ENCODE measurements at places on chromosomes 12 and 14.
A peak's percentile ranks its signal among the peaks of the same experiment; 100 is the strongest.

DNA sequence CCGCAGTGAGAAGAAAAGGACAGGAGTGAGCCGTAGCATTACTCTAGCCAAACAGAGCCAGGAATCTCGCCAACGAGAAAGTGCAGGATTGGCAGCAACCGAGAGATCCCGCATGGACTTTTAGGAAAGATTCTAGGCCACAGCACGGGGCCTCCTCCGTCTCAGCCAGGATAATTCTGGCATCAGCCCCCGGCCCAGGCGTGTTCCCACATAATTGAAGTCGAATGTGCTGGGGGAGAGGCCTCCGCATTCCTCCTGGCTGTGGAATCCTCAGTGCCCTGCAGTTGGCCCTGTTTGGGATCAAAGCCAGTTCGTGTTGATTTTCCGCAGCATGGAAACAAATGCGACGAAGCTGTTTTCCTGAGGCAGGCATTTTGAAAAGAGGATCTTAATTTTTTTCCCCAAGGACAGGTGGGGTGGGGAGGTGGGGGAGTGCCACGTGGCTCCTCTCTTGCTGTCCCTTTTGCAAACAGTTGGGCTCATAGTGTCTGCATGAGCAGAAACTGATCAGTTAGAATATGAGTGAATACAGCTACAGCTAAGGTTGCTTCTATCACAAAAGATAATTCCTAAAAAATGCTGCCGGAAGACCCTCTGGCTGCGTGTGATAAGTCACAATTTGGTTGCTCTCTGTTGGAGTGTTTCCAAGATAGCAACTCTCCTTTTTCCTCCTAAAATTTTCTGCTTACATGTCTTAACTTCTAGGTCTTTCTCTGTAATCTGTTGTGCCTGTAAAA, 37.3 kb upstream of the ATXN2 start:
- DNase-seq = peak; percentile 52

DNA sequence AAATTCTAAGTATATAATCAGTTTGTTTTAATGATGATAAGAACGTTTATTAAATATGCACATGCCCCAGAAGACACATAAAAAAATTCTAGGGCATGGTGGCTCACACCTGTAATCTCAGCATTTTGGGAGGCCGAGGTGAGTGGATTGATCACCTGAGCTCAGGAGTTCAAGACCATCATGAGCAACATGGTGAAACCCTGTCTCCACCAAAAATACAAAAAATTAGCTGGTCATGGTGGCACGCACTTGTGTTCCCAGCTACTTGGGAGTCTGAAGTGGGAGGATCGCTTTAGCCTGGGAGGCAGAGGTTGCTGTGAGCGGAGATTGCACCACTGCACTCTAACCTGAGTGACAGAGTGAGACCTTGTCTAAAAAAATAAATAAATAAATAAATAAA, 4.0 kb downstream of the CD69 start:
- no peak for DNase-seq

GRCh38 chr14:71933001-71933587, 865 bp downstream of the RGS6 start:
- no peak for DNase-seq

DNA sequence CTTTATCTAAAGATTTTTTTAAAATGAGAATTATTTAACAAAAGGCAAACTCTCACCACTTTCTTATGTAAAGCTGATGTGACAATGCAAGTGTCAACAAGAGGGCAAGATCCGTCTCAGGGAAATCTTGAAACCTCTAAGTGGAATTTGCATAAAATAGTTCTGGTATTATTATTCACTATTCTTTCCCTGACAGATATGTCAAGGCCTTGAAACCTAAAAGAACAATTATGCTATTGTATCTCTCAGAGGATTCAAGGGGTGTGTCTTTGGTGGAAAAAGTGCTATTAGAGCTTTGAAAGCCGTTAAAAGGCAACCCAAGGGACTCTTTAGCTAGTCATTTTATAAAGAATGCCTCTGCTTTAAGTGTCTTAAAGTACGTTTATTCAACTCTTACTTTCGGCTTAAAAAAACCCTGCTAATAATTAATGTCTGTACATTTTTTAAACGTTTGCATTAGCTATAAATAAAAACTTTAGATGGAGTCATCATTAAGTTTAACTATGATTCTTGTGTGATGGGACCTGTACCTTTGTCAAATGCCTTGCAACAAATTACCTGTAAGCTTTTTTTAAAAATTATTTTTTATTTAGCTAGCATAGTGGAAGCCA, 585.5 kb downstream of the VRK1 start:
- no peak for DNase-seq

GRCh38 chr12:67891596-67891995, 97.7 kb upstream of the IFNG-AS1 start:
- no peak for DNase-seq

GRCh38 chr12:27190761-27191160, 53.3 kb upstream of the STK38L start:
- DNase-seq = no peak

- DNase-seq = no peak
Observed at GRCh38 chr12:52122540-52122871, 43.0 kb downstream of the SMIM41 start.

DNA sequence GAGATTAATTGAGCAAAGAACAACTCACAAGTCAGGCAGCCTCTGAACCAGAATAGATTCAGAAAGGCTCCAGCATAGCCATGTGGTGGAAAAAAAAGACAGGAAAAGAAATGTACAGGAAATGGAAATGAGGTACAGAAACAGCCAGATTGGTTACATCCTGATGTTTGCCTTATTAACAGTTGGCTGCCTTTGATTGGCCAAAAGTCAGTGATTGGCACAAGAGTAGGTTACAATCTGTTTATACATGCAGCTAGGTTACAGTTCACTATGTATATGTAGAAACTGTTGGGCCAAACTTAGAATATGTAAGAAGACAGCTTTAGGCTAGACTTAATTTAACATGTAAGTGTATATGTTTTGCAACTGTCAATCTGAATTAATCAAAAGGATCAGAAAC, 118.9 kb downstream of the UNC79 start:
- no peak for DNase-seq

- no peak for DNase-seq
Observed at GRCh38 chr12:129409281-129409680, 494.5 kb downstream of the TMEM132D start.

- DNase-seq = no peak
Observed at GRCh38 chr12:63151623-63152320, 771 bp upstream of the AVPR1A start.

DNA sequence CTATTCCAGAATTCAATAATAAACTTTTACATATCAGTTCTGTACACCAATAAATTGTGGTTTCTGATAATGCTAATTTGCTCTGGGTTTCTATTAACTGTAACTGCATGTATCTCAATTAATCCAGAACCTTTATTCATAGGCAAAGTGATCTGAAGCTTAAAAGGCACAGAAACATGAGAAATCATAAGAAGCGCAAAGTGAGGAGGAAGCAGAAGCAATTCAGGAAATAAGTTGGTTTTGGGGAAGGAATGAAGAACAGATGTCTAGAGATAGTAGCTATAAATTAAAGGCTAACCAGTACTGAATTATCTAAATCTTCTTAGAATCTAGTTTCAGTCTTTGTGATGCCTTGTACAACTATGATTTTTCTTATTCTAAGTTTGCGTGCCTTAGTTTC, 24.6 kb downstream of the KERA start:
- DNase-seq = no peak

- DNase-seq = no peak
Observed at GRCh38 chr14:91175291-91176201, 61.7 kb downstream of the DGLUCY start.

DNA sequence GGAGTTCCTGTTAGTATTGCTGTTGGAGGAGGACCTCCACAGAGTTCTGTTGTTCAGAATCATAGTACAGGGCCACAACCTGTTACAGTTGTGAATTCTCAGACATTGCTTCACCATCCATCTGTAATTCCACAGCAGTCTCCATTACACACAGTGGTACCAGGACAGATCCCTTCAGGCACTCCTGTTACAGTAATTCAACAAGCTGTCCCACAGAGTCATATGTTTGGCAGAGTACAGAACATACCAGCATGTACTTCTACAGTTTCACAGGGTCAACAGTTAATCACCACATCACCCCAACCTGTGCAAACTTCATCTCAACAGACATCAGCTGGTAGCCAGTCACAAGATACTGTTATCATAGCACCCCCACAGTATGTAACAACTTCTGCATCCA, 120.8 kb downstream of the ARID2 start:
- no peak for DNase-seq

DNA sequence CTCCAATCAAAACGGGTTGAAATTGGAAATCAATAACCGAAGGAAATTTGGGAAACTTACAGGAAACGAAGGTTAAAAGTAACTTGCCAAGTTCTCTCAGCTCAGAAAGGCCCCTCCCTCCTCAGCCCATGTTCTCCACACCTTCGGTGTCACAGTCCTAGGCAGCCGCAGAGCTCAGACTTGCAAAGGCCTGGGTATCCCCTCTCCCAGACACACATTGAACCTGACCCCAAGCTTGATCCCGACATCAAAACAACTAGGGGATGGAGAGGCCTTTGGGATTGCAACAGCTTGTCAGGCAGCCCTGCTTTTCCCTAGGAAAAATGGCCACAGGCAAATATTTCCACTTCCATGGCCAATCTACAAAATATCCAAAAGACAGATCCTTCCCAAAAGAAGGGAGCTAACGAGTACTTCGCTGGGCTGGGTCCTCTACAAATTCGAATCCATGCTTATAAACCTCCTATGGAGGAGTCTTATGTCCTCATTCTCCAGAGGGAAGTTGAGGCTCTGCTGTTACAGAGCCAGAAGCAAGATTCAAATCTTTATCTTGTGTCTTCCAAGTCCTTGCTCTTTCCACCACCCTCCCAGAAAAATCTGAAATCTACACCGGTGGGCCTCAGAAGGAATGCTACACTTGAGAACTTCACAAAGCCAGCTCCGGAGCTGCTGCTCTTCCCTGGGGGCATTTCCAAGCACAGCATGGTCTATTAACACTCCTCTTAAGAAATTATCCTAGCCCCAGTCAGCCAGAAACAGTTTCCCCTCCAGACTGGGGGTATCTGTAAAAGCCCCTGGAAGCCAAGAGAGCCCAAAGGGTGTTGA, 35.7 kb upstream of the PNMA1 start:
- DNase-seq = no peak

DNA sequence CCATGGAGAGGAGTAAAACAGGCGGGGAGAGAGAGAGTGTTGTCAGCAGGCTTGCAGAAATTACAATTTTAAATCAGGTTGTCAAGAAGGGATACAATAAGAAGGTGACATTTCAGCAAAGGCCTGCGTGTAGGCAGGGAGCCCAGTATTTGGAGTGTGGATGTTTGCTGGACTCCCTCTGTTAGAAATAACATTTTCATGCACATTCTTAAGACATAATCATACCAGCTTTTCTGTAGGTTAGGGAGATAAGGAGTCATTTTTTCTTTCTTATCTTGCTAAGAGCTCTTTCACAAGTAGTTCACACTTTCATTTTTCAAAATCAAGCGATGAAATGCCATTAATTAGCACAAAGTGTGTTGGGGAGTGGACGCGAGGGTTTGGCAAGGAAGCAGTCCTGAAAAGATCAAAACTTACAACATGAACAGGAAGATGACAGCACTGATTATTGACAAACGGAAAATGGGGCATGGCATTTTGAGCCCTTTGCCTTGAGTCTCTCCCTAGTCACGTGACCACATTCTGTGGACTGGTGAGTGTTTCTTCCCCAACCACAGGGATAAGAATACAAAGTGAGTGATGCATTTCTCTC, 160.2 kb downstream of the DAD1 start:
- DNase-seq = no peak

- no peak for DNase-seq
Observed at GRCh38 chr14:77707355-77707723, 484 bp downstream of the ALKBH1 start.

GRCh38 chr14:54922598-54922997, 20.0 kb upstream of the GCH1 start:
- DNase-seq = no peak
